ENCODE measurements at places on chromosomes 4 and X.

GRCh38 chrX:143466130-143466529, 51.1 kb downstream of the SPANXN3 start:
- no peak for DNase-seq

DNA sequence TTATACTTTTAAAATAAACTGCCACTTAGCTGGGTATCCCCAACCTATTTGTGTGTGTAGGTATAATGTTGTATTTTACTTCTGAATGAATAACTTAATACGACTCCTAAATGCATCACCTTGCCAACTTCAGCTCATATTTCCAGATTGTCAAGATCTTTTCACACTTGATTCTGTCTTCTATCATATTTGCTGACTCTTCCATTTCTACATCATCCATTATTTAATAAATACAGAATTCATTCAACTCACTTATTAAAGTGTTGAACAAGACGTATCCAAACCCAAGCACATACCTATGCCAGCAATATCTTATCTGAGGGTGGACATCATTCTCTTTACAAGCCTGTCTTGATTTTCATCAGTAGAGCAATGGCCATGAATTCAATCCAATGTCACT, 91.2 kb upstream of the FAM47C start:
- no peak for DNase-seq

GRCh38 chr4:174512745-174513144, 9.5 kb downstream of the HPGD start:
- no peak for DNase-seq

GRCh38 chr4:57191523-57192034, 81.4 kb upstream of the IGFBP7 start:
- DNase-seq: no peak

GRCh38 chrX:15160558-15161095, 109.3 kb downstream of the ASB9 start:
- no peak for DNase-seq

DNA sequence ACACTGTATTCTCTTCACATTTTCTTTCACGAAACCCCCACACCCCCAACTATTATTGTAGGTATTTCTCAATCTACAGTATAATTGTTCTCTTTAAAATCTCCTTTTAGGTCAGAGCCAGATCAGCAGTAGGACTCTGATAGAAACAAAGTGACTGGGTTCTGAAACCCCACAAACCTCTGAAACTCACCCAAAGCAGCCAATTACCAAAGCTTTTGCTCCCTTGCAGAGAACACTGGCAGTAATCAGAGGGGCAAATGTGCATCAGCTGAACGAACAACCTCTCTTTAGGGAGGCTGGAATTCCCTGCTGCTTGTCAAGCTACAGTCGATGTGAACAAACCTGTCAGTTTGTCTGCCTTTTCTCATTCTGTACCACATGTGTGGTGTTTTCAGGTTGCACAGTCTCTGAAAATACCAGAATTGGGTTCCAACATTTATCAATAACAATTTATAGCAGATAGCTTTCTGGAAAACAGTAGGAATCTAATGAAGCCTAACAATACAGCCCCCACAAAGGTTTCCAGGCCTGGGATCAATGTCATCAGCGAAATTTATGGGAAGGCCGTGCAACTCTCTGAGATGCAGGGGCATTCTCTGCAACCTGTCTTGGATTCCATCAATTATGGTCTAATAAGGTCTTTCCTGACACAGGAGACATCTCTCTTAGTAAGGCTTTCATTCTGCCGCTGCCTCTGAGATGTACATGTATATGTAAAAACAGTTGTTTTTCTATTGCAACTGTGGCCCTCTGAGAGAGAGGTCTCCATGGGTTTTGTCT, 395.9 kb downstream of the GPAT3 start:
- DNase-seq: no peak

GRCh38 chr4:26238426-26238777, 82.4 kb upstream of the RBPJ start:
- no peak for DNase-seq

- DNase-seq: no peak
These were observed 99.7 kb downstream of the NPNT start for GRCh38 chr4:105994841-105995501.

GRCh38 chr4:3257556-3258482, 8.9 kb downstream of the MSANTD1 start:
- no peak for DNase-seq

DNA sequence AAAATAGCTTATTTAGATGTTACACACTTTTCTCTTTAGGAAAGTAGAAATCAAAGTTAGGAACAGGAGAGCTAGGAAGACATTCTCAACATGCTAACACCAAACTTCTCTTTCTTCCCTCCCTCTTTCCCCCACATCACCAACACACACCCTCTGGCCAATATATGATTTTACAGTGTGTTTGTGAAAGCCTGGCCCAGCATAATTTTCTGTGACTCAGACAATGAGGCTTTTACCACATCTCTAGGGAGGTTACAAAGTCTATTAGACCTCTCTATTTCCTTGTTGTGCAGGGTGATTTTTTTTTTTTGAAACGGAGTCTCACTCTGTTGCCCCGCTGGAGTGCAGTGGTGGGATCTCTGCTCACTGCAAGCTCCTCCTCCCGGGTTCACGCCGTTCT, 189.9 kb downstream of the AASDH start:
- DNase-seq: no peak

DNA sequence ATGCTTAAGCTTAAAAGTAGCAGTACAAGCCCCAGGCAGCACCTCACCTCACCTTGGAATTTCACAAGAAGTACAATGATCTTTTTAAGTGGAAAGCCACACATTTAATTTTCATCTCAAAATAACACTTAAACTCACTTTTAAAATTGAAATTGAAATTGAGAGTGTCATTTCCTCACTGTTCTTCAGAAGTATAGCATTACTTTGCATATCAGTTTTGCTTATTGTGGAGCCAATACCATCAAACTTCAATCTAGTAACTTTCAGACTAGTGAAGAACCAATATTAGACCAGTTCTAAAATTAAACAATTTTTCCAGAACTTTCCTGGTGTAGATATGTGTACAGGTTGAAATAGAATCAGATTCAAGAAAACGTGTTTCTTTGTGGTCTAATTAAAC, 242.4 kb downstream of the NDST4 start:
- DNase-seq: no peak

DNA sequence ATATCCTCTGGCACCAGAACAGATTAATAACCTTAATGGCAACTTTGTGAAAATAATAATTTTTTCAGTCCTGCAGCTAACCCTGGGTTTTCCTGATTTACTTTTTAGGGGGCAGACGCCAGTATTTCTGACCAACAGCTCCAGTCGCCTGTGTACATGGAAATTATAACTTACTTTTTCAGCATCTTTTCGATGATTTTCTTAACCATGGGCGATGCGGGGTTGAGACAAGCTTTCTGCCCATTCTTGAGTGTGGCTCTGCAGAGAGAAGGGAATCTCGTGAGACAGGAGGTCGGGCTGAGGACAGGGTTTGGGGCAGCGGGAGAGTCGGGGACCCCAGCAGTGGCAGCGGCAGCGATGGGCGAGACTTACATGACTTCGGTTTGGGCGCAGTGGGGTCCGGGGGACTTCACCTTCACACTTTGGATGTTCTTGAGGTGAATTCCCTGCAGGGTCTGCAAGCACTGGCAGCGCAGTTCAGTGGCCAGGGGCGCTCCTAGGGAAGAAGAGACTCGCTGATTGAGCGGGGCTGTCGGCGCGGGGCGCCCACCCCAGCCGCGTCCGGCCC, 484 bp downstream of the CXCL2 start:
- DNase-seq: no peak

GRCh38 chrX:113726009-113726408, 857.9 kb upstream of the HTR2C start:
- DNase-seq: no peak

DNA sequence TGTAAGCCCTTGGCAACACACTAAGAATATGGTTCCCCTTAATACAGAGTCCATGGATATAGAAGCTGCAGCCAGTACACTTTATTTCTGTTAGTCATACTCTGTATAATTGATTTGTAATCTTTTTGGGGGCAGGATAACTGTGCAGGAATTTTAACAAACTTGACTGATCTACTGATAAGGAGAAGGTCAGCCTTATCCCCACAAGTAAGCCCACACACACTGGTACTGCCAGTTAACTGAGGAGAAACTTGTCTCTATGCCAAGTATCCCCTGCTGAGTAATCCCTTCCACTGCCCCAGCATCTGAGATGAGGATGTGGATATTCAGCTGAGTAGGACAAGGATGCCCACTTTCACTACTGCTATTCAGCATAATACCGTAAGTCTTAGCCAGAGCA, 154.9 kb upstream of the CXXC4 start:
- no peak for DNase-seq

DNA sequence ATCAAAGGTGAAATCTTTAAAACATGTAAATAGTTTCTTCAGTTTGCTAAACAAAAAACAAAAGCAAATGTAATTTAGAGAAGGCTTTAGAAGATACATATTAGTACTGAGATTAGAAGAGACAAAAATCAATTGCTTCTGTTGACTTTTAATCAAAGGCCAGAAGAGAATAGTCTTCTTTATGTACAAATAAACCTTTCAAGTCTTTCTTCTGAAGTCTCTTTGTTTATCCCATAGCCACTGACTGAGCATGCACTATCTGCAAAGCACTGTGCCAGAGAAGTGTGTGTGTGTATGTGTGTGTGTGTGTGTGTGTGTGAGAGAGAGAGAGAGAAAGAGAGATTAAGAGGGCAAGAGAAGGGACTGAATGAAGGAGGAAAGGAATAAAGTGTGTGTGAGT, 198.4 kb downstream of the GLUD2 start:
- DNase-seq: no peak

DNA sequence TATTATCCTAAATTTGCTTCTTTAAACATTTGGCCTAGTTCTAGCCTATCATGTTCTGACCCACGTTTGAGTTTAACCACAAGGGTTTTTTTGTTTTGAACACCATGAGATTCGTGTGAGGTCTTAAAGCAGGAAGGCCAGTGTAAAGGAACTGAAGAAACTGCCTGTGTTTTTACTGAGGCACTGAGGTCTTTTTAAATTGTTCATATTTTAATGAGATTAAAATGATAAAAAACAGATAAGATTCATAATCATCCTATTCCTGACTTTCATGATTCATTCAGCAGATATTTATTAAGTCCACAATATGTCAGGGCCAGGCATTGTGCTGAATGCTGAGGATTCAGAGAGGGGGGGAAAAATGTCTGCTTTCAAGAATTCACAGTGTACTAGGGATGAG, 3.2 kb downstream of the RPS6KA3 start:
- no peak for DNase-seq

DNA sequence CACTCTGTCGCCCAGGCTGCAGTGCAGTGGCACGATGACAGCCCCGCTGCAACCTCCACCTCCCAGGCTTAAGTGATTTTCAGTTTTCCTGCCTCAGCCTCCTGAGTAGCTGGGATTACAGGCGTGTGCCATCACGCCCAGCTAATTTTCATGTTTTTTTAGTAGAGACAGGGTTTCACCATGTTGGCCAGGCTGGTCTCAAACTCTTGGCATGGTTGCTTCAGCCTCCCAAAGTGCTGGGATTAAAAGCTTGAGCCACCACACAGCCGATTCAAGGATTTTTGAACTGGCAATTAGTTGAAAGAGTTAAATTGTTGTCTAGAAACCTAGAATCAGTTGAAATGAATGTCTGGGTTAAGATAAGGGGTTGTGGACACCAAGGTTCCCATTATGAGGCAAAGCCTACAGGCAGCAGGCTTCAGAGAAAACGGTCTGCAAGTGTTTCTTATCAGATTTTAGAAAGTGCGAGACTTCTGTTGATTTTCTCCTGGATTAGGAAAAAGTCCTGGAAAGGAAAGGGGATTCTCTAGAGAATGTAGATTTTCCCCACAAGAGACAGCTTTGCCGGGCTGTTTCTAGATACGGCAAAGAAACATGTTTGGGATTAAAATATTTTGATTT, 8.3 kb upstream of the CCNI start:
- no peak for DNase-seq

- DNase-seq: no peak
These were observed 29.5 kb downstream of the SMPX start for GRCh38 chrX:21728276-21728968.

- DNase-seq: no peak
These were observed 367.8 kb downstream of the GASK1B start for GRCh38 chr4:157804986-157805385.

DNA sequence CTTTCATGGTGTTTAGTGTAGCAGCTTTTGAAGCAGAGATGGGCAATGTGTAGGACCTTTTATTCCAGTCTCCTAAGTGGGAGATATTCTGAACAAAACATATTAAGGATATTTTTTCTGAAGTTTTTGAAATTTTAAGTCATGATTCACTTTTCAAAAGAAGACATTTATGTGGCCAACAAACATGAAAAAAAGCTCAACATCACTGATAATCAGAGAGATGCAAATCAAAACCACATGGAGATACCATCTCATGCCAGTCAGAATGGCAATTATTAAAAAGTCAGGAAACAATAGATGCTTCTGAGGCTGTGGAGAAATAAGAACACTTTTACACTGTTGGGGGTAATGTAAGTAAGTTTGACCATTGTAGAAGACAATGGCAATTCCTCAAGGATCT, 76.0 kb downstream of the FAT4 start:
- DNase-seq: no peak

DNA sequence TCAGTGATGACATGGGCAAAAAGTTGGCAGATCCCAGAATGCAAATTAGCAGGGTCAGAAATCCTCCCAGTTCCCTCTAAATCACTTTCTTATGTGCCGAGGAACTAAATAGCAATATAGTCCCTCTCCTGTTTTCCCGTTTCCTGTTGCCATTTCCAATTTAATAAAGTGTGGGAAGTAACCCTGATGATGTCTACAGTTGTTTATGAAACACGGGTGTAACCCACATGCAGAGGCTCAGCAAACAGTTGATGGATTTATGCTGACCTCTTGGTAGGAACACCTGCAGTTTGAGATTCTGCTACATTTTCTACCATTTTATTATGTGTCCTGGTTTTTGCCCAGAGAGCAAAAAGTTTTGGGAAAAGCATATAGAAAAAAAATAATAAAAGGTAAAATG, 56.7 kb downstream of the FGFBP1 start:
- no peak for DNase-seq

GRCh38 chrX:35733879-35734278, 64.3 kb upstream of the MAGEB16 start:
- DNase-seq: no peak

- DNase-seq: no peak
These were observed 571.1 kb upstream of the DIPK2B start for GRCh38 chrX:45771560-45772340.

- DNase-seq: no peak
These were observed 80.0 kb upstream of the AFAP1 start for GRCh38 chr4:8019396-8020365.

DNA sequence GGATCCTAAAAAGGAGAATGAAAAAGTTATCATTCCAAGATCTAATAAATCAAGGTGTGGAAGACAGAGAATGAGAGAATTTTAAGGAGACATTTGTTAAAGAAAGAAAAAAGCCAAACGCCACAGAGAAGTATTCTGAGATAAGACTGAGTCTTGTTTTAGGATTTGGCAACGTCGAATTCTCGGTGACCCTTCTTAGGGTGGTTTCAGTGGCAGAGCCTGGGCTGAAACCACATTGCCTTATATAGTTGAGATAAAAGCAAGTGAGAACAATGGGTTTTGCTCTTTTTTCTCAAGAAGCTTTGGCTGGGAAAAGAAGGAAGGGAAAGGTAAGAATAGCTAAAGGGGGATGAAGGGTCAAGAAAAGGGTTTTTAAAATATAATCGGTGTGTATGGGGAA, 209.4 kb downstream of the VEGFC start:
- no peak for DNase-seq
